ENCODE measurements at places on chromosomes 7 and 10.

DNA sequence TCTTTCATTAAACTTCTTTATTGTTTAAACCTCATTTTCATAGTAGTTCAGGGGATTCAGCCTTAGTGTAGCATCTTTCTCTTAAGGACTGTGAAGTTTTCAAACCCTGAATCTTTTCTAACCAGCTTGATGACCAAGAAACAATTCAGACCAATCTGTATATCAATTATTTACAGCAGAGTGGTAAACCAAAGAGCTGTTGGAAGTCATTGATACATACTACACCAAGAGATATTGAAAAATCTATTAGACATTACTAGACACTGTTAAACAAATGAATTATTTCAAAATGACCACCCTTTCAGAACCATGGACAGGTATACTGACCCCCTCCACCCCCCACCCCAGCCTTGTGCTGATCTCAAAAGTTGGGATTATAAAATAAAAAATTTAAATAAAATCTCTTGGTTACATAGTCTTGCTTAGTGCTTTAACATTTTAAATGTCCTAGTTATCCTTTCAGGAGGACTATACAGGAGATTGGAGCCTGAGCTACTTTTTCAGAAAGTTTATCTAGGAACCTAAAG is 143.9 kb upstream of the LSM8 start:
- no peak for DNase-seq

DNA sequence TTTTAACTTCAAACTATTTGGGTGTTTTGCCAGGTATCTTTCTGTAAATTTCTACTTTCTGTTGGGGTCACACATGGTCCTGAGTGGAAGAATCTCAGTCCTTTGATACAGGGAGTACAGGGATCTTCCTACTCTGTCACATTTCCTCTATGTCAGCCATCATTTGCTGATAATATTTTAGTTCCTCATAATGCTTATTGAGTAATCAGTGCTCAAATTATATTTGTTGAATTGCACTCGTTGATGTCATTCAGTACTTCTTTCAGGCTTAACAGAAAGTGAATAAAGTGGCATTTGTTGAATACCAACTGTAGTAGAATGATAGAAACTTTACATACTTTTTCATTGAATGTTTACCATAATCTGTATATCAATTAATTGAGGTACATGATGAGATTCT is 31.9 kb downstream of the WDR11 start:
- no peak for DNase-seq

- no peak for DNase-seq
Measured at GRCh38 chr10:112946649-112947048, 3.4 kb upstream of the TCF7L2 start.

GRCh38 chr10:82982110-82982608 is 1107.2 kb downstream of the NRG3 start:
- DNase-seq, result no peak

DNA sequence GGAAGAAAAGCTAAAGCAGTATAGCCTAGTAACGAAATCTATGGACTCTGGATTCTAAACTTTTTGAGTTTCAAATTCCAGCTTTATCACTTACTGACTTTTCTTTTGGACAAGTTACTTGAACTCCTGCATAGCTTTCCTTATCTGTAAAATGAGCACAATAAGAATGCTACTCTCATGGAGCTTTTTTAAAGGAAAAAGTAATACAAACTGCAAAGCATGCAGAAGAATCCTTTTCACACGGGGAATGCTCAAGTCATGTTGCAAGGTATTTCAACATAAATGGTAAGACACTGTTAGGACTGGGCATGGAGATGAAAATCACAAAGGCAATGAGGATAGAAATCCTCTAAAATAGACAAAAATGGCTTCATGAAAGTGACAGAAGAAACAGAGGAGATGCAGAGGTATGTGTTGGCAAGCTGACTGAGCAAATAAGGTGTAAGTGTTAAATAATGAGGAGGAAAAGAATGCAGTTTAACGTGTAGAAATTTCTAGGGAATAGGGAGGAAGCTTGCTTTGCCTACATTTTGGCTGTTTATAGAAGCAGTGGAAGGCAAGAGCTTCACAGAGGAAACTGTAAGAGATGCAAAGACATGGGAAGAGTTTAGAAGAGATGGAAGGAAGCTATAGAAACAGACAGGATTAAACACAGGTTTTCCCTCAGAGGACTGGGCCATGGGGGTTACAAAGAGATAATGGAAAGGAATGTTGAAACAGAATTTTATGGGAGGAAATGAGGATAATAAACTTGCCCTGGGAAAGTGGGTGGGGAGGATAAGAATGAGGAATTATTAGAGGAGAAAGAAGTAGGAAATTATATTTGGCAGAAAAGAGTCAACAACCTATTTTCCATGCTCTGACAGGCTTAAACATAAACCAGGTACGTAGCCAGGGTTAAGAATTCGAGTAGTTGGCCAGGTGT is 28.8 kb upstream of the SNX13 start:
- no peak for DNase-seq

- DNase-seq, result no peak
Measured at GRCh38 chr10:3639546-3639945, 145.5 kb downstream of the KLF6 start.

DNA sequence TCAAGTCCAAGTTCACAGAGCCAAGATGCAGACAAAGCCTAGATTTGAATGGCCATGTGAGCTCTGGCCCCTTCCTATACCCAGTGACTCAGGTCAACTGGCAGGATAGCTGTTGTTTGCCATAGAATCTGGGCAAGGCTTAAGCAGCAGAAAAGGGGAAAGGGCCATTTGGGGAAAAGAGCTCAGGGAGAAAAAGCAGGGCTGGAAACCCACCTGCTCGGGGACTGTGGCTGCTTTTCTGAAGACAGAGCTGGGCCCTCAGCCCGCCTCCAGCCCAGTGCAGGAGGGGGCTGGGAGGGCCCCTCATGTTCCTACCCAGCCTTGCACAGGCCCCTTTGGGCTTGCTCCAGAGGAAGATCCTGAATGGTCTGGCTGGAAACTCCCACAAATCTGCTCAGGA is 32.6 kb upstream of the HABP2 start:
- DNase-seq, result no peak

DNA sequence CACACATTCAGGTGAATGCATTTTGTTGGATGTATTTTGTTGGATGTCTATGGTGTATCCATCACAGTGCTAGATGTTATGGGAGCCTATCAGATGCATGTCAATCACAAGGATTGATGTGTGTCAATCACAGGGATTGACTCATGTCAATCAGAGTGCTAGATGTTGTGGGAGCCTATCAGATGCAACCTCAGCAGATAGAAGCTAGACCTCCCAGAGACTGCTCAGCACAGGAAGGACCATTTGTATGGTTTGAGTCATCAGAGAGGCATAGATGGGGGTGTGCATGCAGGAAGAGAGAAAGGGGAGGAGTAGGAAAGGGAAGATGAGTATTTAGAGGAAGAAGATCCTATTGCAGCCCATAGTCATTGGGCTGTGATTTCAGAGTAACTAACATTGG is 48.3 kb upstream of the PITRM1 start:
- DNase-seq, result no peak

GRCh38 chr7:137195996-137196395 is 147.5 kb downstream of the PTN start:
- no peak for DNase-seq

- no peak for DNase-seq
Measured at GRCh38 chr7:47576866-47577306, 5.0 kb downstream of the TNS3 start.

- DNase-seq, result no peak
Measured at GRCh38 chr10:74165530-74165901, 14.5 kb downstream of the ADK start.

Data from cortex of kidney (tissue), 1 donor.